ENCODE measurements at places on chromosomes 2 and 18.

GRCh38 chr2:160294339-160294803, 94.3 kb upstream of the ITGB6 start:
- no peak for DNase-seq

DNA sequence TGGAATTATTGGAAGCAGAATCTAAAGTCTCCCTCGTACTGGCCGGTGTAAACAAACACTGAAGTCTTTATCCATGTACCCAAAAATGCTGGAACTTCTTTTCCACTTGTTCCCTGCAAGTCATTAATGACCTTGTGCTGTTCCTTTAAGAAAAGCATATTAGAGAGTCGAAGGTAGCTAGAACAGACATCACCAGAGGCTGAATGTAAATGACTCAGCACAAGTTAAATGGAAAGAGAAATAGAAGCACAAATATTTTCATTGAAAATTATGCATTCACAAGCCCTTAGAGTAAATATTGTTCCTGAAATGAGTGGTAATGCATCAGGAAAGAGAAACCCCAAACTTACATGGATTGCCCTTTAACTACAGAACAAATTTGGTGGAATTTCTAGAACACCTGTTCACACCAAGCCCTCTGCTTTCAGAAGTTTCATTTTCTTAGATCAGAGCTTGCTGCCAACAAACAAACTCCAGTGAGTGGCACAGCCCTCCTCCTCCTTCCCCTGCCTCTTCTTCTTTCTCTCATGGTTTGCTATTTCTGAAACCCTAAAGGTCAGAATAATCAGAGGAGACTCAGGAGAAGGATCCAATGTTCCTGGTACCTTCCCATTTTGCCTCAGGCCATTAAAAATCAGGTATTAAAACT, 264.3 kb downstream of the TXNL1 start:
- no peak for DNase-seq

- DNase-seq, result no peak
These were observed 31.6 kb upstream of the CCBE1 start for GRCh38 chr18:59728816-59729215.

- no peak for DNase-seq
These were observed 44.3 kb upstream of the GLI2 start for GRCh38 chr2:120691410-120691809.

DNA sequence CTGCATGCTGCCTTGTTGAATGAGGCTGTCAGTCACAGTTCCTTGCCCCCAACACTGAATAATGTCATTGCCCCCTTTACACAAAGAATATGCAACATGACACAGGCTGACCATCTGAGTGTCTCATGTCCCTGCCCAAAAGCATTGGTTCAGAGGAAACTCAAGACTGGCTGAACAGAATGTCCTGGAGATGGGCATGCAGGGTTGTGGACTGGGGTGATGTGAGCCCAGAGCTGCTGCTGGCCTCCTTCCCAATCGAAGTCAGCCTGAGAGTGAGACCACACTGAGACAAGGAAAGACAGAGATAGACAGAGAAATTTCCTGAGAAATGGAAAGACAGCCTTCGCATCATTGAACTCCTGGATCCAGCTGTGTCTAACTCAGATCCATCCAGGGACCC, 110.1 kb downstream of the PID1 start:
- DNase-seq, result no peak

DNA sequence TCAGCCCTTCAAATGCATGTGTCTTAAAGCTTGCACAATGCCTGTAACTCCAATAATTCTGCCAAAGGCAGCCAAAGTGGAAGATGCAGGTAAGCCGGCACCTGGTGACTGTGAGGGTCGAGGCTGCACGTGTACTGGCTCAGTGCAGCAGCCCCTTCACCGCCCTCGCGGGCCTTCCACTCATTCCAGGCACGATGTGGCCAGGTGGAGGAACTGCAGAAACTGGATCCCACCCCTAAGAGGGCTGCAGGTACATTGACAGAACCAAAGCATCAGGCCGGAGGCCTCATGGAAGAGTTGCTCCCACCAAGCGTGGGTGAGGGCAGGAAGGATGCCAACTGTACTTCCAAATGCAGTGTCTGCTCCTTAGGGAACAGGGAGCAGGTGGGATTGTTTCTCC, 253.4 kb downstream of the HDAC4 start:
- no peak for DNase-seq

- DNase-seq, result no peak
These were observed 137.7 kb downstream of the TANC1 start for GRCh38 chr2:159106109-159106508.
